Left renal cortex interstitium (tissue), 4 donors: ENCODE measurements at places on chromosomes 11 and 22. TPM values are rescaled to one million over a fixed set of nuclear protein-coding genes. Genes with fewer than 3 reads are reported as not detected.

DNA sequence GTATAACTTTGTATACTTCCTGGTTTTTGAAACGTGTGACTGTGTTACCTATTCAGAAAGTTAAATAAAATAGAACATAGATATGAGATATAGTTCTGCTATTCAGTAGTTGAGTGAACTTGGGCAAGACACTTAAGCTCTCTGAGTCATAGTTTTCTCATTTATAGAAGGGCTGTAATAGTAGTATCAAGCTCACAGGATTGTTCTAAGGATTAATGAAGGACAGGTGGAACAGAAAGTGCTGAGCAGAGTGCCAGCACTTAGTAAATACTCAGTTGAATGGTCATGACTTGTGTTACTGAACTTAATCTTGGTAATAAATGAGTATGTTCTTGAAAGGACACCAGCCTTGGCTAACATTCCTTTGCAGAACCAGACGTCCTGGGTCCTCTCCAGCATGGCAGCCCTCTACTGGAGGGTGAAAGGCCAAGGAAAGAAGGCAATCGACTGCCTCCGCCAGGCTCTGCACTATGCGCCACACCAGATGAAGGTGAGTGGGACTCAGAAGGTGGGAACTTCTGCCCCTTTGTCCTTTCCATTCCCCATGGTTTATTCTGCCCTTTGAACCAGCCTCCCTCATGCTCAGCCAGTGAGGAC, 131.2 kb downstream of the TTC17 start:
- no peak for DNase-seq

- no peak for DNase-seq
These were observed 172.5 kb upstream of the TMEM45B start for GRCh38 chr11:129643031-129643721.

DNA sequence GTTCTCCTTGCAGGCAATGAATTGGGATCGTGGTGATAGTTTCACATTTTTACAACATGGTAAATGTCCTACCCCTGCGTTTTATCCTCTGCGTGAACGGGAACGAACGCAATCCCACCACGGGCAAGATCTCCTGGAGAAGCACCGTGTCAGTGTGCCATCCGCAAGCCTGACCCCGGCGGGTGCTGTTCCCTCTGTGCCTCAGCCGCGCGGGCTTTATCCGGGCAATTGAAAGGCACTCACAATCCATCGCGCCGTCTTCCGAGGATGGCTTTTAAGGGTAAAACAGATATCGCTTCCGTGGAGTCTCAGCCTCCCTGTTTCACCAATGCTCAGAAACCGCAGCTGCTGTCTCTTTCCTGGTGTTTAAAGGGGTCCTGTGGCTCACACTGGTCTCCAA, 1387.5 kb downstream of the BRD1 start:
- no peak for DNase-seq

DNA sequence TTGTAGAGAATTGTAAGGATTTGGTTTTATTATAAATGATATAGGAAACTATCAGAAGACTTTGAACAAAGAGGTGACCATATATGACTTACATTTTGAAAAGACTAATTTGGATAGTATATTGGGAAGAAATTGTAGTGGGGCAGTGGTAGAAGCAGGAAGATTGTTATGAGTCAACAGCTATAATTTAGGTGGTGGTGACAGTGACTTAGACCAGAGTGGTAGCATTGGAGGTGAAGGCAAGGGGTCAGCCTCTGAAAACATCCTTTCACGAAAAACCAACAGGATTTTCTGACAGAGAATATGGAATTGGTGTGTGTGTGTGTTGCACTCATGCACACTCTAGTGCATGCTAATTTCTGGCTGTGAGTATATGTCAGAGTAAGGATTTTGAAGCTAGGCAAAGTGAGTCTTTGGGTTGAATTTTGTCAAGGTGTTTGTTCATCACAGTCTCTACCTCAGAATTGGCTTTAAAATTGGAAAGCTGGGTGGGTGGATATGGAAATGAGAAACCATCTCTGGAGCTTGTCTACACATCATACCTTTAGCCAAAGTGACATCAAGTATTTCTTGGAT, 8.2 kb upstream of the HBE1 start:
- no peak for DNase-seq

The BTBD18 gene
- polyA plus RNA-seq, result 0.24 TPM

The KCNJ1 gene
- 68.9 TPM for polyA plus RNA-seq

- DNase-seq, result no peak
These were observed 111.6 kb downstream of the SIK3 start for GRCh38 chr11:116986521-116987105.

GRCh38 chr11:24238771-24239645, 257.8 kb upstream of the LUZP2 start:
- DNase-seq, result no peak

The OR56A1 gene
- polyA plus RNA-seq, result not detected

DNA sequence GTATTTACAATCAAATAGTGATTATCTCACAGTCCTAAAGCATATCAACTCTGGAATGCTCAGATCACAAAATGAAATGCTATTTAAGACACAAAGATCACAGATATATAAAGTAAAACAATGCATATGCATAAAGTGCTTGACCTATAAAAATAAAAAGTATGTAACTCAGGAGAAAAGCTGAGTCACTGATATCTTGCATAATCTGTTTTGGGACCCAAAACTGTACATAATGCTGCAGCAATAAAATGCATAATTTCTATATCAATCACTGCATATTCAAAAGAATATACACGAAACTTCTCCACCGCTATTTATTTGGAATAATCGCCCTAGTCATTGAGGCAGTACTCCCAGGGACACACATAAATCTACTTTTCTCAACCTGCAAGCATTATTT, 34.9 kb upstream of the GRIA4 start:
- no peak for DNase-seq

The IL18 gene
- polyA plus RNA-seq, result 11.1 TPM

- no peak for DNase-seq
These were observed 312.9 kb downstream of the CNTN5 start for GRCh38 chr11:99333621-99334020.

GRCh38 chr22:38068641-38069371, 11.6 kb downstream of the PICK1 start:
- no peak for DNase-seq

The AQP11 gene
- 4.9 TPM for polyA plus RNA-seq

The OR8G1 gene
- not detected for polyA plus RNA-seq

DNA sequence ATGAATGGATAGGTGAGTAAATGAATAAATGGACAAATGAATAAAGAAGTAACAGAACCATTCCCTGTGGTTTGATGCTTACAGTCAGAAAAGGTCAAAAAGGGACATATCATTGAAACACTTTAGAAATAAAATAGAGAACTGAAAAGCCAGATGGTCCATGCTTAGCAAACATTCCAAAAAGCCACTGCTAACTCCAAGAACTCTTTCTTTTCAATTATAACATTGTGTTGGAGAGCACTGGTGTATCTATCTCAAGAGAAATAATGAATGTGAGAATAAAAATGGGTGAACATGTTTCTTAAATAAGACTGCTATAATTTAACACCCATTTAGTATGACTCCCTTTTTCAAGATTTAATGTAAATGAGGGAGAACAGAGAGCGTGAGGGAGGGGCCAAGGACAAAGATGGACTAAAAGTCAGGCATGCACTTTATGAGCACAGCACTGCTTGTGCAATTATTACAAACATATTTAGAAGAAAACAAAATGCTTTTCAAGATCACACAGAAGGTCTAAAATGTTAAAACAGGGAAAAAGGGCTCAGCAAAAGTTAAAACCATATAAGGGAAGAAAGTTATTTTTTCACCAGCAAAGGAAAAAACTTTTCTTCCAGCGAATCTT, 224.3 kb upstream of the PITPNB start:
- DNase-seq, result no peak

The MS4A12 gene
- not detected for polyA plus RNA-seq

GRCh38 chr11:80873310-80873999, 1432.6 kb upstream of the TENM4 start:
- no peak for DNase-seq

The GPR83 gene
- polyA plus RNA-seq, result 0.54 TPM

- DNase-seq, result no peak
These were observed 31.1 kb upstream of the PDGFB start for GRCh38 chr22:39275814-39276439.

The OR5B21 gene
- not detected for polyA plus RNA-seq

- no peak for DNase-seq
These were observed 9.2 kb downstream of the TIGD3 start for GRCh38 chr11:65363770-65364169.
